ENCODE measurements at places on chromosomes 4 and X.

- no peak for DNase-seq
Measured at GRCh38 chr4:8182858-8183725, 16.0 kb upstream of the SH3TC1 start.

- DNase-seq = no peak
Measured at GRCh38 chr4:82528074-82528473, 33.7 kb downstream of the TMEM150C start.

- no peak for DNase-seq
Measured at GRCh38 chr4:9679704-9680478, 101.5 kb upstream of the DRD5 start.

DNA sequence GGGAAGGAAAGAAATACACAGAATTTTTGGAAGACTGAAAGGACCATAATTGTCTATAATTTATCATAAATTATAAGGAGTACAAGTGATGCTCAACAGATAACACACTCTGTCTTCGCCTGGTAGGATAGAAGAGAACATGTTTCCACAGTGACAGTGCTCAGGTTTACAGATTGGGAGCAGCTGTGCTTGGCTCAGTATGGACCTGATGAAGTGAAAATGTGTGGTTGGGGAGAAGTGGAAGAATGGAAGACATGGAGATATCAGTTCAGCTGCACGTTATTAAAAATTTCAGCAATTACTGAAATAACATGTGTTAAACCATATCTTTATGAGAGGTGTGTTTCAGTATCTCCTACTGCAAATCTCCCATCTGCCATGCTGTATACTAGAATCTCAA lies 90.6 kb downstream of the TLL1 start:
- DNase-seq = no peak

- no peak for DNase-seq
Measured at GRCh38 chr4:57073559-57073958, 36.6 kb downstream of the IGFBP7 start.

DNA sequence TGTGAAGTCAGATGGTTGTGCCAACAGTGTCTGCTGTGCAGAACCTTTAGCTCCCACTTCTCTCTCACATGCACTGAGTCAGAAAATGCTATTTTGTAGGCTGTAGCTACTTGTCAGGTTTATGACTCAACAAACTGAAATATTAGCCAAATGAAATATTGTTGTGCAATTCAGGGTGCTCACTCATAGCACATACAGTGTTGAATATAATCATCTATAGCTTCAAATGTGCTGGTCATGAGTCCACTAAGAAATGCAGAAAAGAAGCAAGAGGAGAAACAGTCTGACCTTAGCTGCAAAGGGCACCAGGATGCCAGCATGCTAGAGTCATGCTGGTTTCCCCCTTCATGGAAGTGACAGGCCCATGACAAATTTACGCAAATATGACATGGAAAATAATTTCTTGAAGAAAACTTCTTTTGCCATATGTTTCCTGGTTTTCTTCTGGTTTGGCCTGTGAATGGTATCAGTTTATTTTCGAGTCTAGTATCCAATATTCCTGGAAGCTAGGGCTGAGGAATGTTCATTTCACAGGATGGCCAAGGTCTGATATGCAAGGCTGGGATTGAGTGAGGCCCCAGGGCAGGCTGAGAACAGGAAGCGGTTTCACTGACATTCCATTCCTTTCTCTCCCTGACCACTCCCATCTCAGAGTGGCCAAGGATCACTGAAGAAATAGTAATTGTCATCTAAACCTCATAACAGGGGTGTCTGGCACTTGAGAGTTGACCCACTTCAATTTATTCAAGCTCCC lies 10.3 kb upstream of the CXCL2 start:
- no peak for DNase-seq

GRCh38 chr4:154591890-154592289 lies 1.3 kb upstream of the FGA start:
- no peak for DNase-seq

DNA sequence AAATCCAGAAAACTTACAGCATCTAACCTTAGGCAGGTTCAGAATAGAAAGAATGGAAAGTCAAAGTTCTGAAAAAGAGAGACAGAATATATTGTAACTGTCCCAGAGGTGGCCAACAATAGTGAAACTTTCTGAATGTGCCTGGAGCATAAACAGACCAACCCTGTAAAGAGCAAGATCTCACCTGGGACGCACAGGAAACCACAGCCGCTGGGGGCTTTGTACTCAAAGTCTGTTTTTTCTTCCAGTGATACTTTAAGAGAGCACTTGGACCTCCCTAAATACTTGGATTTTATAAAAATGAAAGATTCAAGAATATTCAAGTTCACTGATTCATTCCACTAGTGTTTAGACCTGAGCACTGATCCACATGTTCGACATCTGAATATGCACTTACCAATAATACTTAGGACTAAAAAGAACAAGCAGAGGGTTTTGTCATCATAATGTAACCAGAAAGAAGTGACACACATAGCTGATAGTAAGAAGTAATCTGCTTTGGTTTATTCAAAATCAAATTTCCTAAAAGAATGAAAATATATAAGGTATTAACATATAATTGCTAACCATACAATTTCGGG lies 35.3 kb downstream of the ARAP2 start:
- no peak for DNase-seq

DNA sequence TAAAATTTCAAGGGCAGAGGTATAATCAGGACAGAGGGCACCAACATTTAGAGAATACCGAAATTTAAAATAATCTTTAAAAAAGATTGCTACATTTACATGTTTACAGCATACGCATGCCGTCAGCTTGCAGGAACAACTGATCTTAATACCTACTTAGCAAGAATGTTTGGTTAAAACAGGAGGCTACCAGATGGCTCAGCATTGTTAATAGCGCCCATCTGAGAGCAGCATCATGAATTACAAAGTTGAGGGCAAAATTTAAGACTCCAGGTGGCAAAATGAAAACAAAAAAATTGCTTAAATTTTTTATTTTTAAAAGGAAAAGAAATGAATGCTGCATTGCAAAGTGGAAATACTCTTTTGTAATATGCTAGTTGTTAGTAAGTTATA lies 241.3 kb downstream of the C4orf33 start:
- DNase-seq = no peak

Data from stimulated activated CD4-positive, alpha-beta T cell treated with anti-CD3 and anti-CD28 coated beads, TNF-alpha, amount 100 ng/mL, for 48 hours (primary cell).